ENCODE measurements at places on chromosomes 5 and 9. TPM values are rescaled to one million over a fixed set of nuclear protein-coding genes. Genes with fewer than 3 reads are reported as not detected.

GRCh38 chr9:6764950-6765349, 7.2 kb downstream of the KDM4C start:
- DNase-seq: no peak

DNA sequence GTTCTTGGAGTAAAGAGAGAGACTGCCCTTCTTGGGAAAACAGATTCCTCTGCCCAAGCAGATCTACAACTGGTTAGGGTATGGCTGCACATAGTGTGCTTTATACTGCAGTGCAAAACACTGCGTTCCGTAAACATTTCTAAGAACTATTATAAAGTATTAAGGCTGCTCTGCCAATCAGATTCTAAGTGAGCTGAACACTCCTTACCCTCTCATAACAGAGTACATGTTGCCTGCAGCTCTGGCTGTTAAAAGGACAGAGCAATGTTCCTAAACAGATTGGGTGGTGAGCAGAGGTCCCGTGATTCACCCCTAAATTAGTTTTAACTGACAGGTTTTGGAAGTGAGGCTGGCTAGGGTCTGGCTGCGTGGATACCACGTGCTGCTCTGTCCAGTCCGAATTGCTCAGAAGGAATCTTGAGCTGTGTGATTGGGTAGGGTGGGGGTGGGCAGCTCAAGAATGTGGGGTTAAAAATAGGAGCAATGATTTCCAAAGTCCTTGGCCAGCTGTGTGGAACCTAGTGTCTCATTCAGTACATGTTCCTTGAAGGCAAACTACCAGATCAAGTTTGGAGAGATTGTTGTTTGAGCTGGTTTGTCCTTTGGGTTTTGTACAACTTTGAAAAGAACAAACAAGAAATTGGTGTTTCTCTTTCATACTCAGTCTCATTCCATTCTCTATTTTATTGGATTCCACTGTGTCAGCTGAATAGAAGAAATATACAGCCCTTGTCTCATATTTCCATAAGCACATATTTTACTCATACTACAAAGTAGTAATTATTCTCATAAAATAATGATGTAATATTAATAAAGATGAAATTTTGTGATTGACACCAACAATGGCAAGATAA, 497.6 kb upstream of the CD180 start:
- DNase-seq: no peak

DNA sequence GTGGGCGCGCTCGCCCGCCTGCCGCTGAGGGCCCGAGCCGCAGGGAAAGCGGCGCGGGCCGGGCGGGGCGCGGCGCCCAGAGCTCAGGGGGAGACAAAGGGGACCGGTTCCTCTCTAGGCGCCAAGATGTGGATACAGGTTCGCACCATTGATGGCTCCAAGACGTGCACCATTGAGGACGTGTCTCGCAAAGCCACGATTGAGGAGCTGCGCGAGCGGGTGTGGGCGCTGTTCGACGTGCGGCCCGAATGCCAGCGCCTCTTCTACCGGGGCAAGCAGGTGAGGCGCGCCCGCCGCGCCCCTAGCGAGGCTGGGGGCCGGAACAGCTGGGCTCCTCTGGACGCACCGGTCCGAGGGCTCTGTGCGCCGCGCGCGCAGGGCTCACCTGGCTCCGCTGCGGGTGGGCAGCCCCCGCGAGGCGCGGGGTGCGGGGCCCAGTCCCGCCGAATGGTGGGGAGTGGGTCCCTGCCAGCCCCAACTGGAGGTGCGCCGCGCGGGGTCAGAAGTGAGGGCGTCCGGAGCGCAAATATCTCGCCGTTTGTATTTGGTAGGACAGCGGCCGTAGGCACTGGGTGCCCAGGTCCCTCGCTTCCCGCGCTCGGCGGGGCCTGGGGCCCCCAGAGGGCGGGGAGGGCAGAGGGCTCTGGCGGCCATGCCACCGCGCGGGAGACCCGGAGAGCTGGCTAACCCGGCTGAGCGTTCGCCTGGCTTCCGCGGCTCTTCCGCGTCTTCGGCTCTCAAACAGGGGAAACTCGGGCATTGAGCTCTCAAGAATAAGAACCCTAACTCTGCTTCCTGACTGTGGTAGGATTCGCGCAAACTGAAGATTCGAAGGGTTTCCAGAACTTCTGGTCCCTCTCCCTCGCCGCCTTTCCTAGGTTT, 607 bp downstream of the UHRF2 start:
- peak; percentile 48 for DNase-seq

DNA sequence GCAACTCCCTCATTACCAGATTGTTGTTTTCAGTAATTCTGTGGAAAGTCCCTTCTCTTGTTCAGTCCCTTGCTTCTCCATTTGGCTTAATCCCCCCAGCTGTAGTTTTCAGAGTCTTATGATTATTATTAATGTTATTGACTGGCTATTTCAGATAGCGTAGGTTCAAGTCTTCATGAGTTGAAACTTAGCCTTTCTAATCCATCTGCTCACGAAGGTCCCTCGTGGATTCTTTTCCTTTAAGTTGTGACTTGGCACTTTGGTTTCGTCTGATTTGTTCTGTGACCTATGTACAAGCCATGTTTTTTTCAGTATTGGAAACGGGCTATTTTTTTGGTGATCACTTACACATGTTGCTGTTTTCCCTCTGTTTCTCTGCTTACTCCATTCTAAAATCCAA, 260.3 kb downstream of the TMEM167A start:
- no peak for DNase-seq

DNA sequence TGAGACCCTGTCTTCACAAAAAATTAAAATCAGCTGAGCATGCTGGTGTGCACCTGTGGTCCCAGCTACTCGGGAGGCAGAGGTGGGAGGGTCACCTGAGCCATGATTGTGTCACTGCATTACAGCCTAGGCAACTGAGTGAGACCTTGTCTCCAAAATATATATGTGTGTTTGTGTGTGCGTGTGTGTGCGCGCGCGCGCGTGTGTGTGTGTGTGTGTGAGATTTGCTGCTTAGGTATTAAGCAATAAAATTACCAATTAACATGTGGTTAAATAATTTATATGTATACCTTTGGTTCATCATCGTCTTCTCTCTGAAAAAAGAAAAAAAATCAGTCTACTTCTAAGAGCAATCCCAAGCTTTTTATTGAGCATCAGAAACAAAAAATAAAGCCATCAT, 86.0 kb upstream of the FSD1L start:
- no peak for DNase-seq

DNA sequence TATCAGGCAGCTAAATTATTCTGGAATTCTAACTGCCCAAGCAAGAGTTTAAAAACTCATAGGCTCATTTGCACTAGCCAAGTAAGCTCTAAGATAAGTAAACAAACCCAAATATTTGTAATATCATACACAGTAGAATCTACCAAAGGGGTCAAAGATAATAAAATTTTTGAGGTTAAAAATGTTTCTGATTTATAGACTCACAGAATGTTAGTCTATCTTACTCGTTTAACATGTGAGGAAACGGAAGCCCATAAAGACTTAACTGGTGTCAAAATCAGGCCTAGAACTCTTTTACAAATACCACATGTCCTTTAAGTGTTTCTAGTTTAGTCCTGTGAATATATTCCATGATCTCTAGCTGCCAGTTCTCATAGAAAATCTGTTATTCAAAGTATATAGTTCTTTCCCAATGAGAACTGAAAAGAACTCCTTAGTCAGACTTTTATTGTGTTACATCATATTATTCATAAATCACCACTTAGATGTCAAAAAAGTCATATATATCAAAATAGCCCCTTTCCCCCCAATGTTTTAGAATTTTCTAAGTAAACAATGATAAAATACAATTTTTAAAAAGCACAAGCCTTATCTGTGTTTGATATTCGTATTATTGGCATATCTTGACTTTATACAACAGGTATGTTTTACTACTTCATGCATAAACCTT, 13.9 kb downstream of the RAB14 start:
- no peak for DNase-seq

DNA sequence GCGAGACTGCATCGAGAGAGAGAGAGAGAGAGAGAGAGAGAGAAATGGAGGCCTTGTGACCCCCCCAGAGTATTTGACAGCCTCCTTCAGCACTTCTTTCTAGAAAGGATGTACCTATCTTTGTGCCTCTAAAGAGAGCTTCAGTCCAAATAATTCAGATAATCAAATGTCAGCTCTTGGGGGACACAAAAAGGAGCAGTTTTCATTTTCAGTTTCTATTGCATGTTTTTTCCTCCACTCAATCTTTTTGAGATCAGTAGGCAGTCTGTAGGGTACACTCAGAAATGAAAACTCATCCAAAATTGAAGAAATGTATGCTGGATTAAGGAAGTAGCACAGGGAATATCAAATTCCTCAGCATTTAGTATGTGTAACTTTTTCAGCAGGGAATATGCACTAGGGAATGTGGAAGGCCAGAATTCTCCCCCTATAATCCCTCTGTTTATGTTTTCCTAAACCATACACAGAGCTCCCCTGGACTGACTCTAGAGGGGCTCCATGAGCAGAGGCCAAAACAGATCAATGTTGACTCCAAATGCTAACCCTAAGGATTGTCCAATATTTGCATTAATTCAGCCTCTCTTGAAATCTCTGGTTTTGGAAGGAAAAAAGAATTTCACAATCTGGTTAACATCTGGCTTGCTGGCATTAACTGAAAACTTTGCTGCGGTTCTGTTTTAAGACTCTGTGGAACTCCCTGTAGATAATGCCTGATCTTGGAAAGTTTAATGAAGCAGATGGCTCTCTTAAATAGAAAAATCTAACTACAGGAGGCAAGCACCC, 250.1 kb downstream of the CEMIP2 start:
- DNase-seq: no peak

DNA sequence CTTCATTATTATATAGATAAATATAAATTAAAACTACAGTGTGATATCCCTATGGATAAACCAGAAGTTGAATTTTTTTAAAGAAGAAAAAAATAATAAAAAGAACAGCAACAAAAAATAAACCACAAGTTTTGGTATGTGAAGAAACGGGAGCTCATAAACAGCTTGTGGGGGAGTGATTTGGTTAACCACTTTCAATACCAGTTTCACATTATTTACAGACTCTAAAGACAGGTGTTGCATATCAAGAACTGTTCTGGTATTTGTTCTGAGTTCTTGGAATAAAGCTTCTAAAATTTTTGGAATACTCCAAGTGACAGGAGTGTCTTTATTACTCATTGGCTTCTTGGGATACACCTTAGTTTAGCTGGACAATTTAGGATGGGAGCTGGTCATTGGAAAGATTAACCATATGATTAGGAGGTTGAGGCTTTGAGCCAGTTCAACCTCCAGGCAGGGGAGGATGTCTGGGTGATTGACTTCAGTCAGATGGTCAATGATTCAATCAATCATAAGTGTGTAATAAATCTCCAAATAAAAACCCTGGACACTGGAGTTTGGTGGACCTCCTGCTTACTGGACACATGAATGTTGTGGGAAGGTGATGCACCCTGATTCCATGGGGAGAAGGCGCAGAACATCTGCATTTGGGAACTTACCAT, 2223.1 kb upstream of the C9orf72 start:
- no peak for DNase-seq

DNA sequence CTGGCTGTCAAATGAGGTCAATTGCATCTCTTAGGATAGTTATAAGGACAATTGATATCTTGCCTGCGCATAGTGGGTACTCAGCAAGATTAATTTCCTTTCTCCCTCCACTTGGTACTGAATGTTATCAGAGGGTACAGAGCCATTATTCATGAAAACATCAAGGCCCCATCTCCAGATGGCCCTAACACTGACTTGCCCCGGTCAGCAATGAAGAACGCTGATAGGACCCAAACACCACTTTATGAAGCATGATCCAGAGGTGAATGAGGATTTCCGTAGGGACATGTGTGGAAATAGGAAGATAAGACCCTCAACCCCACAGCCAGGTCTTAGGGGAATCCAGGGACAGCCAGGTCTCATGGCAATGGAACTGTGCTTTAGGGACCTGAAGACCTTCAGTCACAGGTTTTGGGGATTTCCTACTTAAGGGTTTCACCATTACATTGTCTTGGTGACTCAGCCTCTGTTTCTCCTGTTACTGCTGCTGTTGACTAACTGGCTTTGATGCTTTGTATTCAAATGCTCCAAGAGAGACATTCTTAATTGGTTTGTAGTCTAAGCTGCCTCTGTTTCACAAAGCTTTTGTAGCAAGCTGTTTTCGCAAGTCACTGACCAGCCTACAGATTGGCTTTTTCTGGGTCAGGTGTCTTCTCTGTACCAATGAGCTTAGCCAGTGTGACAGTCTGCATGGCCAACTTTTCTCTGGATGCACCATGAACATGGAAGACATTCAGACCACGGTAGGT, 35.3 kb upstream of the IQGAP2 start:
- DNase-seq: no peak

DNA sequence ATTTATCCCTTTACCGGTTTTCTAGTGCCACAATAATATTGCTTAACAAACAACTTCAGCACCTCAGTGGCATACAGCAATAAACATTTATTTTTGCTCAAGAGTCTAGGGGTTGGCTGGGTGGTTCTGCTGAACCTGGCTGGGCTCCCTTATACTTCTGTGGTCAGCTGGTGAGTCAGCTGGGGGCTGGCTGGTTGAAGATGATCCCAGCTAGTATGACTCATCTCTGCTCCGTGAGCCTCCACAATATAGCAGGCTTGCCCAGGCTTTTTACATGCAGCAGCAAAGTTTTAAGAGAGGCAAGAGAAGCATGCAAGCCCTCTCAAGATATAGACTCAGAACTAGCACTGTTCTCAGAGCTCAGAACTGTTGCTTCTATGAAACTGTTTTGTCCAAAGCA, 523.5 kb upstream of the CLINT1 start:
- DNase-seq: no peak

- DNase-seq: no peak
Measured at GRCh38 chr9:90142580-90142979, 500.0 kb downstream of the DIRAS2 start.

- no peak for DNase-seq
Measured at GRCh38 chr9:76313771-76314170, 80.5 kb downstream of the RFK start.

DNA sequence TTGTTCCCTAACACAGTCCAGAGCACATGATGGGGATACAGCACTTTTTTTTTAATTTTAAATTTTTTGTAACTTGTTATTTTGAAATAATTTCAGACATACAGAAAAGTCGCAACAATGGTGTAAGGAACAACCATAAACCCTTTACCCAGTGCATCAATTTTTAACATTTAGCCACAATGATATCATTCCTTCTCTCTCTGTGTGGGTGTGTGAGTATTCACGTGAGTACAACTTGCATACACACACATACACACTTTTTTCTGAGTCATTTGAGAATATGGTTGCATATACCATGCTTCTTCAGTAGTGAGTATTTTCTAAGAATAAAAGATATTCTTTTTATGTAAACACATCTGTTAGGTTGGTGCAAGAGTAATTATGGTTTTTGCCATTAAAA, 135.2 kb downstream of the ARHGAP26 start:
- no peak for DNase-seq

- no peak for DNase-seq
Measured at GRCh38 chr9:114687034-114687433, 5.0 kb upstream of the TEX48 start.

- no peak for DNase-seq
Measured at GRCh38 chr9:125296843-125297372, 35.3 kb downstream of the GAPVD1 start.

The OCLN gene
- 6.2 TPM for total RNA-seq

The CD14 gene
- 8.8 TPM for total RNA-seq

The NRG2 gene
- not detected for total RNA-seq

The ECSCR gene
- 0.38 TPM for total RNA-seq

The SLC6A19 gene
- not detected for total RNA-seq

The MLANA gene
- not detected for total RNA-seq

The KIF20A gene
- total RNA-seq: not detected

The WDR38 gene
- not detected for total RNA-seq

Data from naive thymus-derived CD4-positive, alpha-beta T cell (primary cell).